Activated naive CD4-positive, alpha-beta T cell (primary cell): ENCODE measurements at places on chromosomes 1 and 21.

DNA sequence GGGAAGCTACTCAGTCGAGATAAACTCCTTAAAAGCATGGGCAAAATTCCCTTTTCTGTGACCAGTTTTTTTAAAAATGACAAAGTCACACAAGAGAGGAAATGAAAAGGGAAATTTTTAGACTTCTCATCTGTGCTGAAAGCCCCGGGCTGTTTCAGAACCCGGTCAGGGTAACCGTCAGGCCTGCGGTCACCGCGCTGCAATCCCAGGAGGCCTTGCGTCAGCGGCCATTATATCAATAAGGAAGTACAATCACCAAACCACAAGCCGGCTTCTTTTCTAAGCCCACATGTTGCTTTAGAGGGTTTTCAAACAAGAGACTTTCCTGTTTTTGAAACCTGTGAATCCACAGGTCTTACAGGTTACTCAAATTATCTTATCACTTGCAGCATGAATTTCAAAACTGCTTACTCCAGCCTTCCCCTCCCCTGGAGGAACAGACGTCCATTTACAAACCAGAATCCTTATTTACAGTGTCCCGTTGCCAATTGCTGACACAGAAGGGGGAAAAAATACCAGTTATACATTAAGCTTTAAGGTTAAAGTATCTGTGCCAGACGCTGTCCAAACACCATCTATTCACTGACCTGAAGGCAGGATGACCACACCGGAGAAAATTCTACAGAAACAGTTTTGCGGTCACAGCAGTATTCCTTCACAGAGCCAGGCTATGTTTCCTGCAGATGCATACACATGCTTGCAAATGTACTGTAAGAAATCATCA is 165.3 kb downstream of the TOMM20 start:
- DNase-seq, result peak; percentile 53

DNA sequence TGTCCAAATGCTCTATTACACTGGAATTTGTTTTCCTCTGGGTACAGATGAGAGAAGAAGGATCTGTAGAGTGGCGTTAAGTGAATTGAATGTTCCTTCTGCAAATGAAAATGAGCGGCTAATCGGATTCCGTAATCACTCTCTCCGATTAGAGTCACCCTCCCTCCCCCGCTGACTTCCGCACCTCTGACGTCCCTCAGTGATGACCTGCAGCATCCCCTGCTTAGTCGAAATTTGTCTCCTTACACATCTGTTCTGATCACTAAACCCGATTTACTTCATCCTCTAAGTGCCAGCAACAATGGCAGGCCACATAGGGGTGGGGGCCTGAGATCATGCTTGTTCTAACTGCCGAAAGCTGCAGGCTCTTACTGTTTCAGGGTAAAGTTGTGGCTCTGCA is 378.7 kb downstream of the SEC16B start:
- no peak for DNase-seq

DNA sequence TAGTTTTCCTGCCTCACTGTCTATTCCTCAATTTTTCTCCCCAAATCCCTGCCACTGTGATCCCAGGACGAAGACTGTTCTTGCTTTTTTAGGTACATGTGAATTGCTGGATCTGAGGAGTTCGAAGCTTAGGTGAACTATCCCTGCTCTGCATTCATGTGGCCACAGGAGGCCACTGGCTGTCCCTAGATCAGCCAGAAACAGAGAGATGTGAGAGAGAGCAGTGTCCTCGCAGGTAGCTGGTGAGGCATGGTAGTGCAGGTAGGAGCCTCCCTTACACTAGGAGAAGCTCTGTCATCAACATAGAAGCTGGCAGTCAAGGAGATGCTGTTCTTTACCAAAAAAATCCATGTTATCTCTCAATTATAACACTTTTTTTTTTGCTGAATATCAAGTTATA is 71.5 kb downstream of the USP24 start:
- DNase-seq, result no peak

- DNase-seq, result no peak
Observed at GRCh38 chr21:26837539-26837938, 7.7 kb downstream of the ADAMTS1 start.

DNA sequence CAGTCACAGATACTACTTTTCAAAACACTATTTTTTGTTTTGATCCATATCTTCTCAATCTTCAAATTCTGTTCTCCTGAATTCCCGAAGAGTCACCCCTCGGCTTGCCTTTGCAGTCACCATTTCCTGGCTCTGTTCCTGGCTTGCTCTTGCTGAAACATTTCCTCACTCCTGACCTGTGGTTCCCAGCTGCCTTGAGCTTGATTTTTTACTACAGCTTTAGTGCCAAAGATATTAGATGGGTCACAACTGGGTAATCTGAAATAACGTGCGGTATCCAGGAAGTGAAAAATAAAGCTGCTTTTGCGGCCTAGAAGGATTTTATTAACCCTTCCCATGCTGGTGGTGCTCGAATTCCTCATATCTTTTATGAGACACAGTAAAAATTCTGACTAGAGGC is 318.8 kb downstream of the PCP4 start:
- DNase-seq, result no peak
